Hematopoietic multipotent progenitor cell (in vitro differentiated cells): ENCODE measurements at places on chromosomes 12 and 14. TPM values are rescaled to one million over a fixed set of nuclear protein-coding genes. Genes with fewer than 3 reads are reported as not detected.

Gene KIF26A
- 0.27 TPM for total RNA-seq

Gene KRT77
- total RNA-seq: not detected

Gene GNG2
- total RNA-seq: 12.7 TPM

Gene KRT86
- total RNA-seq: under 0.01 TPM

Gene INHBC
- total RNA-seq: 0.27 TPM

Gene ANO4
- not detected for total RNA-seq

Gene ACYP1
- 5.1 TPM for total RNA-seq

Gene SOAT2
- total RNA-seq: under 0.01 TPM

Gene SLC10A1
- total RNA-seq: not detected

GRCh38 chr12:112782943-112783342, 8.6 kb upstream of the RPH3A start:
- no peak for DNase-seq

DNA sequence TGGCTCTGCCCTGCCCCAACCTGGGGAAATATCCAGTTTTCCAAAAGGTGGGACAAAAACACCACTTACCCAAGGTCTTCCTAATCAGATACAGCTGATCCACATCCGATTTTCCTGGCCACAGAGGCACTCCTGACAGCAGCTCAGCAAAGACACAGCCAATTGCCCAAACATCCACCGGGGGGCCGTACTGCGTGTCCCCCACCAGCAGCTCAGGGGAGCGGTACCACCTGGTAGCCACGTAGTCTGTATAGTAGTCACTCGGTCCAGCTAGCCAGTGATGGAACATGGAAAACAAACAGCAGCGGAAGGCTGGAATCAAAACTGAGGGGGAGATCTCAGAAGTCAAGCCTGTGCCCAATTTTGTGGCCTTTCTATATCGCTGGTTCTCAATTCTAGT, 28.8 kb downstream of the DMAC2L start:
- DNase-seq: no peak

- DNase-seq: no peak
Measured at GRCh38 chr12:30448038-30448437, 247.6 kb downstream of the IPO8 start.

DNA sequence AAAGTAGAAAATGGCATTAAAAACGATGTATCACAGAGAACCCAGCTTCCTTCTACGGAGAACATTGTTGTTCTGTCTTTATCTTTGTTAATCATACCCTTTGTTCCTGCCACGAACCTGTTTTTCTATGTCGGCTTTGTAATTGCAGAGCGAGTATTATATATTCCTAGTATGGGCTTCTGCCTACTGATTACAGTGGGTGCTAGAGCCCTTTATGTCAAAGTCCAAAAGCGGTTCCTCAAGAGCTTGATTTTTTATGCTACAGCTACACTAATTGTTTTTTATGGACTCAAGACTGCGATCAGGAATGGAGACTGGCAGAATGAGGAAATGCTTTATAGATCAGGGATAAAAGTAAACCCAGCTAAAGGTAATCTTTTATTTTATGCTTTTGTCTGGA, 209.6 kb downstream of the TMTC2 start:
- DNase-seq: no peak

- no peak for DNase-seq
Measured at GRCh38 chr14:65250162-65250495, 147.8 kb upstream of the MAX start.
